ENCODE measurements at places on chromosomes 5 and 9. TPM values are rescaled to one million over a fixed set of nuclear protein-coding genes. Genes with fewer than 3 reads are reported as not detected.

DNA sequence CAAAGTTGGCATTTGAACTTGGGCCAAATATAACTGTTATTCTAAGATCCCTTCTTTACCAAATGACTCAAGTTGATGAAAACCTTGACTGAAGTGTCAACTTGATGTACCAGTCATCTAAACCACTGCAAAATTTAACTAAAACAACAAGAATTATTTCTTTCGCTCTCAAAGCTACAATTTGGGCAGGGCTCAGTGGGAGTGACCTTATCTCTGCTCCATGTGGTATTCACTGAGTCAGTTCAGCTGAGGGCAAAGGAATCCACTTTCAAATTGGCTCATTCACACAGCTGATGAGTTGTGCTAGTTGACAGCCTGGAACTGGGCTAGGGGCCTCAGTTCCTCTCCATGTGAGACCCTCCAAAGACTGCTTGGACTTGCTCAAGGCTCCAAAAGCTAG is 166.3 kb downstream of the RORB start:
- no peak for DNase-seq
- H3K4me3 ChIP-seq: no peak overlapping the region
- no peak overlapping the region for H3K27ac ChIP-seq
- no peaks in the 10 kb centered on the region for H3K36me3 ChIP-seq

- no peak for DNase-seq
- H3K27me3 ChIP-seq: peaks cover 2% of the 10 kb centered on the region
- no peak overlapping the region for H3K4me3 ChIP-seq
- peaks cover 19% of the 10 kb centered on the region for H3K4me1 ChIP-seq
- no peak overlapping the region for H3K27ac ChIP-seq
Observed at GRCh38 chr9:105059252-105059651, 131.3 kb upstream of the ABCA1 start.

DNA sequence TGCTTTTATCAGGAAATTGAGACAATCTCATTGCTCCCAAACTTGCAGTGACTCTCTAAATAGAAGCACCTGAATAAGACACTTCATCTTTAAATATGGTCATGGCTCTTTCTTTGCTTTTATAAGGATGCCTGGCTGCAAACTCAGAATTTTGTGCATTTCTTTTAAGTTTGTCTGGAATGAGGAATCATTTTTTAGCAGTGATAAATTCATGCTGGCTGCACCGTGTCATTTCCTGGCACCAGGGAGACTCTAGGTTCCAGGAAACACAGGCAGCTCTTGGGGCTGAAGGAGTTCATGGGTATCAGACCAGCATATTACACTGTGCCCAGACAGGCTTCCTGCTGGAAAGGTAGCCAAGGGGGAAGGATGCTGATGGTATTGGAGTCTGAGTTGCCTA is 109.9 kb downstream of the NUDT12 start:
- no peak overlapping the region for H3K4me3 ChIP-seq
- H3K4me1 ChIP-seq: no peaks in the 10 kb centered on the region
- no peaks in the 10 kb centered on the region for H3K36me3 ChIP-seq

- H3K4me3 ChIP-seq: no peak overlapping the region
- no peaks in the 10 kb centered on the region for H3K27me3 ChIP-seq
- peaks cover 5% of the 10 kb centered on the region for H3K4me1 ChIP-seq
- H3K27ac ChIP-seq: no peak overlapping the region
Observed at GRCh38 chr9:2816476-2817141, 27.3 kb downstream of the PUM3 start.

DNA sequence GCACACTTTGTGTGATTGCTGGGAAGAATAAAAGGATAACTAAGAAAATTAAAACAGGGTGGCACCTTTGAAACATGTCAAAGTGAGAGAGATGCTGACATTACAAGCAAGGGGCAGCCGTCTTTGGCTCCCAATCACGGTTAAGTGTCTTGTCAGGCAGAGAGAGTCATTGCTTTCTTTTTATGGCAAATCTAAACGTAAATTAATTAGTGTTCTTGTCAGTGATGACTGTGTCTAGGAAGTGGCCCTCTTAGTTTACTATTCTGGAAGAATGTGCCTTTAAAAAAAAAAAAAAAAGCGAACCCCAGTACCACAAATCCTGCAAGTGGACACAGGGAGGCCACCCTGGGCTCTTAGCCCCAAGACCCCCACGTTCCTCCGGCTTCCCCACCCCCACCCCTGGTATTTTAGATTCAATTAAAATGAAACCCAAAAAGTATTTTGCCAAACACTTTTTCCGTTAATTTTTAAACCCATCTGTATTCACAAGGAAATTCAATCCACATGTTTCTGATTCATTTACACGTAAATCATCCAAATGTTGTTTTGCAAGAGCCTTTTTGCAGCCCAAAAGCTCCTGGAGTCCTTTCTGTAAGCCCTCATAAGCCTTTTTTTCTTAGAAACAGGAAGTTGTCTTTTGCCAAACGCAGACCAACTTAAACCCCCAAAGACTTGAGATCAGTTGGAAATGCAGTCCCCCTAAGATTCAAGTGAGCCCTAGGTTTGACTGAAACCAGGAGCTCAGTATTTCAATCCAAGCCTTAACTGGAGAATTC is 399.3 kb downstream of the EBF1 start:
- H3K36me3 ChIP-seq: no peaks in the 10 kb centered on the region
- H3K27me3 ChIP-seq: no peaks in the 10 kb centered on the region
- peaks cover 2% of the 10 kb centered on the region for H3K4me1 ChIP-seq
- no peak overlapping the region for H3K27ac ChIP-seq

DNA sequence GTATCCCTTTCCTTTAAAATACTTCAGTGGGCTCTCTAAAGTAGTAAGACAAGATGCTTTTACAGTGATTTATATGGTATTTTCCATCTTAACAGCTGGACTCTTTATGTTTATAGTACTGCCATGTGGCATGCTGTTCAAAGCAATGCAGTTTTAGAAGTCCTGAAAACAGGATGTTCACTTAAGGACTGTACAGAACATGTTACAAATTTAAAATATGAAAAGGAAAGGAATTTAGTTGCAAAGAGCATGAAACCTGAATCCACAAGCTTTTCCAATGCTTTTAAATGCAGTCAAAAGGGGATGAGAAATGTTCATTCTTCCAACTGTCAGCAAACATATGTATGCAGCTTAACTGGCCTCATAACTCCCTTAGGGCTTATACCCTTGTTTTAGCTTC is 580.2 kb downstream of the EFNA5 start:
- H3K4me3 ChIP-seq: no peak overlapping the region
- H3K27me3 ChIP-seq: no peaks in the 10 kb centered on the region
- H3K27ac ChIP-seq: no peak overlapping the region

GRCh38 chr5:77971776-77972468 is 195.8 kb upstream of the TBCA start:
- H3K4me3 ChIP-seq: peak overlapping the region; percentile 69
- peaks cover 65% of the 10 kb centered on the region for H3K27me3 ChIP-seq
- no peak overlapping the region for H3K27ac ChIP-seq
- no peak for DNase-seq
- H3K4me1 ChIP-seq: peaks cover 13% of the 10 kb centered on the region
- H3K36me3 ChIP-seq: no peaks in the 10 kb centered on the region

DNA sequence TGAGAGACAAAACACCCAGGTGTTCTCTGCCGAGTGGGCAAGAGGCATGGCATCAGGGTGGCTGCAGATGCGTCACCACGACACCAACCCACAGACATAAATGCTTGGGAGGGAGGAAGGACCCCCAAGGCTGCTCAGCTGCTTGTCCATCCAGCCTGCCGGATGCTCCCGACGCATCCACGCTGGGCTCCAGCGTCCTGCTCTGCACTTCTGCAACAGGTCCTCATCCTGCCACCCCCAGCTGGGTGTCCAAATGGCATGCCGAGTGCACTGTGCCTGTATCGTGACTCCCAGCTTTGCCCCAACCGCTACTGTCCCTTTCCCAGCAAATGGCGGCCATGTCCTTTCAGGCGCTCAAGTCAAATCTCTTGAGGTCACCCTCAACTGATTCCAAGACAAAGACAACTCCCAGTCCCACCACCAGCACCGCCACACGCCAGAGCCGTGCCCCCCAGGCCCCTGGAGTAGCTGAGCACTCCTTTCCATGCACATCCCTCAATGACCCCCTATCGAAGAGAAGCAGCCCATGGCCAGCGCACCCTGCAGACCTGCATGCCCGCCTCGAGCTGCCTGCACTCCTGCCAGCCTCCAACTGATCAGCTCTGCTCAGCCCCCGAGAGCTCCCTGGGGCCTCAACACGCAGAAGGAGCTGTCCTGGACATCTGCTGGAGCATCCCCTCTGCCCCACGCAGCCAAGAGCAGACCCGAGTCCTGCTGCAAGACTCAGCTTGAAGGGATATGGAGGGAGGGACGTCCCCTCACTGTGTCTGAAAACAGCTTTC is 116.7 kb downstream of the ROR2 start:
- no peak for DNase-seq
- H3K27ac ChIP-seq: no peak overlapping the region
- no peaks in the 10 kb centered on the region for H3K36me3 ChIP-seq

GRCh38 chr5:148623741-148624140 is 30.6 kb downstream of the HTR4 start:
- DNase-seq: no peak
- H3K27me3 ChIP-seq: no peaks in the 10 kb centered on the region
- no peak overlapping the region for H3K27ac ChIP-seq
- H3K4me1 ChIP-seq: peaks cover 19% of the 10 kb centered on the region
- no peak overlapping the region for H3K4me3 ChIP-seq

DNA sequence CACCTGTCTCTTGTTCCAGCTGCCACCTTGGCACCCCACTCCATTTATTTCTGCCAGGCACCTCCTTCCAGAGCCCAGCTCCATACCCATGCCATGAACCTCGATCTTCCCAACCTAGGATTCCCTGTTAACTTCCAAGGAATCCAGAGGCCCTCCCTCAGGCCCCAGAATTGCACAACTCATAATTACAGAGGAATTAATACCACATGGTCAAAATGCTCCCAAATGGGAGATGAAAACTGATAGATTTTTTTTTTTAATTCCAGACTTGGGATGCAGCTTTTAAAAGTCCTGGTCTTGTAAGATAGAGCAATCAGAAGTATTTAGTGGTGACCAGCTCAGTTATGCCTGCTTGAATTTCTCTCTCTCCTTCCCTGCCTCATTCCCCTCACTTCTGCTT is 96.2 kb upstream of the CCDC112 start:
- no peak for DNase-seq
- H3K4me1 ChIP-seq: no peaks in the 10 kb centered on the region
- no peak overlapping the region for H3K27ac ChIP-seq
- H3K27me3 ChIP-seq: peaks cover 4% of the 10 kb centered on the region
- no peaks in the 10 kb centered on the region for H3K36me3 ChIP-seq
- H3K4me3 ChIP-seq: no peak overlapping the region

GRCh38 chr9:131031642-131032005 is 22.6 kb downstream of the LAMC3 start:
- no peak overlapping the region for H3K4me3 ChIP-seq
- no peaks in the 10 kb centered on the region for H3K27me3 ChIP-seq
- H3K27ac ChIP-seq: no peak overlapping the region
- no peaks in the 10 kb centered on the region for H3K36me3 ChIP-seq
- no peak for DNase-seq

GRCh38 chr9:104025104-104025503 is 69.0 kb upstream of the SMC2 start:
- no peak overlapping the region for H3K4me3 ChIP-seq
- H3K27ac ChIP-seq: no peak overlapping the region
- peaks cover 9% of the 10 kb centered on the region for H3K27me3 ChIP-seq
- H3K4me1 ChIP-seq: peaks cover 19% of the 10 kb centered on the region

DNA sequence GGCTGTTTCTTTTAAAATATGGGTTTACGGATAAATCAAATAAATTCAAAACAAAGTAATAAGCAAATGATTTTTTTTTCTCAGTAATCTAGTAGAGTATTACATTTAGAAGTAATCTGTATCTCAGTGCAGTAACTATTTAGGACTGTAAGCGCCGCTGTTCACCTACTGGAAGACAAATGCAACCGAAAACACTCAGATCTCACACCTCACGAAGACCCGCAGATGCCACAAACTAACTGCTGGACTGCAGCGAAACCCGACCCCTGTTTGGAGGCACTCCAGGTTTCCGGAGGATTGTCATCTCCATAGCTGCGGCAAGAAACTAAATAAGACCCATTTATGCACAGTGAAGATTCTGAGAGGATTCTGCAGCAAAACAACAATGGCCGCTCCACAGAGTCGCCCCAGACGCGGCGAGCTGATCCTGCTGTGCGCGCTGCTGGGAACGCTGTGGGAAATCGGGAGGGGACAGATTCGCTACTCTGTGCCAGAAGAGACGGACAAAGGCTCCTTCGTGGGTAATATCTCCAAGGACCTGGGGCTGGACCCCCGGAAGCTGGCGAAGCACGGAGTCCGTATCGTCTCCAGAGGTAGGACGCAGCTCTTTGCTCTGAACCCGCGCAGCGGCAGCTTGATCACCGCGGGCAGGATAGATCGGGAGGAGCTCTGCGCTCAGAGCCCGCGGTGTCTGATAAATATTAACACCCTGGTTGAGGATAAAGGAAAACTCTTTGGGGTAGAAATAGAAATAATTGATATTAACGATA is at the start of gene PCDHGA8:
Gene PCDHGA8 (plus strand): TSS at position 205 of the 770 bp plus-strand sequence. CDS start 181 bp downstream, at position 386.
- no peak within 1 kb of the TSS for H3K27ac ChIP-seq
- DNase-seq: no peak
- H3K27me3 ChIP-seq: peaks cover 62% of the 10 kb centered on the region
- no peaks in the 10 kb centered on the region for H3K4me1 ChIP-seq
- H3K4me3 ChIP-seq: no peak within 1 kb of the TSS
- H3K36me3 ChIP-seq: peaks cover 19% of the 10 kb centered on the region

GRCh38 chr5:14105718-14106410 is 37.3 kb upstream of the TRIO start:
- no peak overlapping the region for H3K27ac ChIP-seq
- no peak overlapping the region for H3K4me3 ChIP-seq
- peaks cover 10% of the 10 kb centered on the region for H3K4me1 ChIP-seq
- DNase-seq: no peak

GRCh38 chr5:162037431-162037830 is 30.1 kb upstream of the GABRG2 start:
- H3K36me3 ChIP-seq: no peaks in the 10 kb centered on the region
- H3K4me3 ChIP-seq: no peak overlapping the region

- H3K4me3 ChIP-seq: no peak overlapping the region
- DNase-seq: no peak
- no peak overlapping the region for H3K27ac ChIP-seq
- H3K4me1 ChIP-seq: no peaks in the 10 kb centered on the region
Observed at GRCh38 chr5:135864503-135865435, 30.3 kb downstream of the SLC25A48 start.

DNA sequence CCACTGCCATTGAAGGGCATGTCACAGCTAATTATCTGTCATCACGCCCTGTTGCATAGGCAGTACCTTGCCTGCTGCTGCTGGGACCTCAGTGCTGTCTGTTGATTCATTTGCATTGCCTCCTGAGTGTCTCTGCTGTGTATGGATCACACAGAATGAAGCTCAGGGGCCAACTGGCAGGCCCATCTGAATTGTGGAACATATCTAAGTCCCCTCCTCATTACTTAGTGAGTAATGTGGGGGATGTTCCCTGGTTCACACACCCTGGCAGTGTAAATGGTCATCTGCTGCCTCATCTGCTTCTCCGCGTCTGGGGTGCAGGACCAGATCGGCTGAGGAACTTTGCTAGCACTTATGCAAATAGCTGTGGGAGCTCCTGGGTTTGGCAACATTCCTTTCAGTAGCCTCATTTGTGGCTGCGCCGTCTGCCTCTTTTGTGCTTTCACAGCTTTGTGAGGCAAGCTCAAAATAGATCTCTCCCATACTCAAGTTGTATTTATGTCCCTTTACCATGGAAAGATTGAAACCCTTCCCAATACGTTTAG is 25.4 kb downstream of the TYRP1 start:
- H3K4me3 ChIP-seq: no peak overlapping the region
- H3K27ac ChIP-seq: no peak overlapping the region

Gene SLC45A2
- not detected for total RNA-seq

Gene FAM78A
- 24.7 TPM for total RNA-seq

Gene KIF12
- not detected for total RNA-seq

Gene HCN1
- total RNA-seq: not detected

Gene NSD1
- 50.2 TPM for total RNA-seq

Gene SMC2
- 63.8 TPM for total RNA-seq

Gene PCDHB11
- not detected for total RNA-seq

Gene LTC4S
- total RNA-seq: 0.79 TPM

Gene GADD45G
- total RNA-seq: 0.72 TPM
